ENCODE measurements at places on chromosomes 5 and 9.

DNA sequence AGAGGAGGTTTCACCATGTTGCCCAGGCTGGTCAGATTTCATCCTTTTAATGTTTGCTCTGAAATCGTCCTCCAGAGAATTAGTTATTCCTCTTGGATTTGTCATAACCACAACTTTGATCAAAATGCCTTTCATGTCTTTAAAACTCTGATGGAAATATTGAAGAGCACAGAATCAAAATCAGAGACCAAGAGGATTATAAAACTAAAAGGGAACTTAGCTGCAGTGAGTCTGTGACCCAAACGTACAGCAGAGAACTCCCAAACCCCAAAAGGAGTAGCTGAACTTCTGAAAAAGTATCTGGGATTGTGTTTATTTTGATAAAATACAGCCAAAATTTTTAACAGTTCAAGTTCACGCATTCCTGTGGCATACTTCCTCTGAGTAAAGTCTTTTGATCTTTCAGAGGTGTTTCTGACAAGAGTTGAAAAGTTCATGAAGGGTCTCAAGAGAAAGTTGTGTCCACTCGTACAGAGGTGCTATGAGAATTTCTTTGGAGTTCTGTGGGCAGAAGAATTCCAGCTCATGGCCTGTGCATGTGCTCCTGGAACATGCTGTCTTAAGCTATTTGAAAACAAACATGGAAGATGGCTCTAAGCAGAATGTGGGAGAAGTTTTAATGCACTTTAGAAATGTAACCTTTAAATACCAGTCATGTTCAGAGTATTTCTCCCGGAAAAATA lies 124.0 kb downstream of the ESM1 start:
- no peak for DNase-seq

- DNase-seq = no peak
Observed at GRCh38 chr5:149413477-149414210, 34.6 kb upstream of the IL17B start.

DNA sequence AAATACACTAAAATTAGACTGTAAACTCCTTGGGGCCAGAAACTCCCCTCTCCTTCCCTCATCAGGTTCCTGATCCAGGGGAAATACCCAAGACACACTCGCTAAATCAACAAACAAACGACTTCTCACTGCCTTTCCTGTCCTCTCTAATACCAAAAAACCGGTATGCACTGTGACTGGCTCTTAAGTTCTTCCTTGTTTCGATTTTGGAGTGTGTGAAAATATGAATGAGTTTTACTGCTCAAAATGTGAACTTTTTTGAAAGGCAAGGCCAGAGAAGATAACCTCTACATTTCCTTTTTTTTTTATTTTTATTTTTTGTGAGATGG lies 81.1 kb upstream of the EPB41L4B start:
- DNase-seq = no peak

DNA sequence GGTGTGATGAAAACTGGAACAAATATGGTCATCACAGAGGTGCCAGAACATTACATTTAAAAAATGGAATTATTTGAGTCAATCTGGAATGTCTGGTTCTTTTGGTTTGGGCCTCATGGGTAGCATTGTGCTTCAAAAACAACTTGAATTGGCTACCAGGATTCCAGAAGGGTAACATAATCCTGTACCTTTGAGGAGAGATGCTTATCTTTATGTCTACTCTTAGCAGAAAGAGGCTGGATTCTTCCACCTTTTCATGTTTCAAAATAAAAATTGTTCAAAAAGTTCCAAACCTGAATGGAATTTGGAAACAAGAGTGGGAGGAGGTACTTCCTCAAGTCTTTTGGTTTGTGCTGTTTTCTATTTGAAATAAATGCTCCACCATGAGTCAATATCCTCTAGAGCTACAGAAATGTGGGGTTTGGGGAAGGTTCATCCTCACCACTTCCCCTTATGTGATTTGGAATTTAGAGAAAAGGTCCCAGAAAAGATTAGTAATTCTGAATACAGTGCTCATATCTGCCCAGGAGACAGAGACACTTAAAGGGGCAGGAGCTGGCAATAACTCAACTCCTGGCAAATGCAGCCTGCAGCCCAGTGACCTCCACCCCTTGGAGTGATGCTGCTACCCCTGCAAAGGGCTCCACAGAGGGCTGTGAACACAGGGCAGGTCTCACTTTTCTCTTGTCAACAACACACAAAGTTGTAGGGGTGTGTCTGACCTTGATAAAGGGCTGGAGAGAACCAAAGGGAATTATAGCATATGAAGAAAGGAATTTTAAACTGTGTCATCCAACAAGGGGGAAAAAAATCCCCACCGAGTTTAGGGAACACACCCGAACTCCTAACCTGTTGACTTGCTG lies 272.8 kb downstream of the CWC27 start:
- no peak for DNase-seq

DNA sequence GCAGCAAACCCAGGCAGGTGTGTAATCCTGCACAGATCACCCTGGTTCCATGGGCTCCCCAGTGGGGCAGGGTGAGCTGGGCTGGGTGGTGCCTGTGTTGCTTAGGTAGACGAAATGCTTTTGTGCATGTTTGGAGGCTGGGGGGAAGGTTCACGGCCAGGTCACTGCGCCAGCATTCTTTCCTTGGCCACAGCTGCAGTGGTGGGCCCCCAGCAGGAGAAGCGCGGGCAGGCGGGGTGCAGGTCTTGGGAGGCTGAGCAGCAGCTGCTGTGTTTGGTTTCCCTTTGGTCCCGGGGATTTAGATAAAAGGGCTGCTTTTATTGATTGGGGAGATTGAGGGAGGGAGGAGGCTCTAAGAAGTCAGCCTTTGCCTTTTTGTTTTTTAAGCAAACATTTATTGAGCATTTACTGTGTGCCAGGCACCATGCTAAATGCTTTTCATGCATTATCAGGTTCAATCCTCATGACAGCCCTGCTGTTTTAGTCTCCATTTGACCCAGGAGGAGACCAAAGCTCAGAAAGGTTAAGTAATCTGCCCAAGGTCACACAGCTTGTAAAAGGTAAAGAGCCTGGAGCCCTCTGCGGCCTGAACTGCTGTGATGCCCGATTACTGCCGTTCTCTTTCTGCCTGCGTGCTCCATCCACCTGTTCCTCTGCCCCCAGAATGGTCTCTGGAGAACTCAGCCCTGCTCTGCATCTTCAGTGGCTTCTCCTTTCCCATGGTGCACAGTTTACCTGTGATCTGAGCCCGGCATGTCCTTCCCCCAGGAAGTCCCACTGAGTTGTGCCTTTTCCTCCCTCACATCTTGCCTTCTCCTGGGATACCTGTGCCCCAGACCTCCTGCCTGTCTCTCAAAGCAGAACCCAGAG lies 94.4 kb downstream of the MACROH2A1 start:
- DNase-seq = no peak

- DNase-seq = no peak
Observed at GRCh38 chr5:2895876-2896275, 144.4 kb upstream of the IRX2 start.

GRCh38 chr9:2335260-2335659 lies 286.3 kb upstream of the VLDLR start:
- no peak for DNase-seq
